Left lobe of liver (tissue), 2 donors: ENCODE measurements at places on chromosomes 12 and 14.

DNA sequence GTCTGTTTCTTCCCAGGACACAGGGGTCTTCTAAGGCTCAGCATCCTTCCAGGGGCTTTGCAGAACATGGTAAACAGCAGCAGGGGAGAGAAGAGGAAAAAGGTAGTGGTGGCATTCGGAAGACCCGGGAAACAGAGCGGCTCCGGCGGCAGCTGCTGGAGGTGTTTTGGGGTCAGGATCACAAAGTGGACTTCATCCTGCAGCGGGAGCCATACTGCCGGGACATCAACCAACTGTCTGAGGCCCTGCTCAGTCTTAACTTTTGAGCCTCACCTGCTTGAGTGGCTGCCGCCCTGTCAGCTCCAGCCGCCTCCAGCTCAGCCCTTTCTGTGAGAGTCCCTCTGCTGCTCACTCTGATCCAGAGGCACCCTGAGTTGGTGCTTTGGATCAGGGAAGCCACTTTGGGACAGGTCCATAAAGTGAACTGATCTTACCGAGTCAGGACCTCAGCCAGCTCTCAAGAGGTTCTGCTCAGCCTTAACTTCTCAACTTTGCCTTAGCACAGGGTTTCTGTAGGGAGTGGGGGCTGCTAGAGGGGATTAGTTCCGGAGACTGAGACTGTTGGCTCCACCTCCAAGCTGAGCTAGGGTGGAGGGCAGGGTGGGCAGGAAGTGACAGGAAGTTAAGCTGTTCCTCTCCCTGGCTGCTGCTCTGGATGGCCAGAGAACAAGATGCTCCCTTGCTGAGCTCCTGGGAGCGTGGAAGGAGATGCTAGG lies 5.4 kb downstream of the SDR39U1 start:
- DNase-seq = no peak

DNA sequence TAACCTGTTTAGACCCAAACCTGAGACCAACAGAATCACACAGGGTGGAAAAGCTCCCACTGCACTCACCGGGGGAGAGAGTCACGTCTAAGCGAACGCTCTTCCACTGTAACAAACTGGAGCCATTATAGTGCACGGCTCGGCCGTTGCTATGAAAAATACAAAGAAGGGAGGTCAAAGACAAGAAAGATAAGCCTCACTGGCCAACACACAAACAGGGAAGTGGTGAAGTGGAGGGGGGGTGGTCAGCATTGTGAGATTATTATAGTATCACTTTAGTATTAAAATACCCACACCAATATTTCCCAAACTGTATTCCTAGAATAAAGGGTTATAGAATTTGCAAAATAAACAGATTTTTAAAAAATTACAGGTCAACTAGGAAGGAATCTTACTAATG lies 90.9 kb downstream of the TRAFD1 start:
- no peak for DNase-seq

DNA sequence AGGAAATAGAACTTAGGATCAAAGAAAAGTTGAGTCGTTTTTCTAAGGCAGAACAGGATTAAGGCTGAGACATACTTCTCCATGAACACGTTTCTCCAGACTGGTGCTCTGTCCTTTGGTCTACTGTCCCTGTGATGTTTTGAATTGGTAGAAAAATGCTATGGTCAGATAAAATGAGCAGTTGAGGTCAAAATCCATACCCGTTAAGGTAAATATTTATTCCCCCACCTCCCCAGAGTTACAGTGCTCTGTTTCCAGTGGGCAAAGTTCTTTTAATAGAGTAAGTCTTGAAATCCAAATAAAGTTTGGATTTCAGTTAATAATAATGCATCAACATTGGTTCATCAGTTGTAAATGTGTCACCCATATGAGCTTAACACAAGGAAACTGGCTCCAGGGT lies 74.5 kb downstream of the PTHLH start:
- DNase-seq = no peak

DNA sequence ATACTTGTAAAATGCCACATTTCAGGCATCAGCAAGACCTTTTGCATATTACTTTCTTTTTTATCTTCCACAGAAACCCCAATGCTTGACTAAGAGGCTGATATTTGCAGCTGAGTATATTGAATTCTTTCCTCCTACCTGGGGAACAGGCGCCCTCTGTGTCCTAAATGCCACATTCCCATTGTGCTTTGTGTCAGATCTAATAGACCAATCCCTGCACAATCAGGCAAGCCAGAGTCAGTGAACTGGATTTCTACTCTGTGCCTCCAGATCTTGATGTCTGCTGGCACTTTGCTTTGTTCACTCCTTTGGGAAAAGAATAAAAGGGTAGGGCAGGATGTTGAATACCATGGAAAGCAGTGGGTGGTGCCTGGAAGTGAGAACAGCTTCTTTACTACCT lies 22.4 kb upstream of the TAS2R42 start:
- no peak for DNase-seq

DNA sequence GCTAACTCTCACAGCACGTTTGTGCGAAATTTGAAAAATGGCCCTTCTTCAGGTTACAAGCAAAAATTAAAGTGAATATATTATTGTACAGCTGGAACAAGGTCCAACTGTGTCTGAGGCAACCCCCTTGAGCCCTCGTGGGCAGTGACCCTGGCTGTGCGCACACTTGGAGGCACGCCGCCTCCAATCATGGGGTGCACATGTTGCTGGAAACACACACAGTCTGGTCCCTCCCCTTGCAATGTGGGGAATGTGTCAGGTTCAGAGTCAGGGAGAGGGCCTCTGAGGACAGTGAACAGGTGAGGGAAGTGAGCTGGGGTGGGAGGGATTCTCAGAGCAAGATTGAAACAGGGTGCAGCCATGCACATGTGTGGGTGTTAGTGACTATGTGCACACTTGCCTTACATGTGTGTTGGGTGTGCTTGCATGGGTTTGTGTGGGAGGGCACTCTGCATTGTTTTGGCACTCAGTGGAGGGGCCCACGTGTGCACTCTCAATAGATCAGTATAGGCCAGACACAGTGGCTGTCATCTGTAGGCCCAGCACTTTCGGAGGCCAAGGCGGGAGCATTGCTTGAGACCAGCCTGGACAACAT lies 9.6 kb downstream of the TSPAN9 start:
- DNase-seq = peak; percentile 85

- no peak for DNase-seq
Observed at GRCh38 chr12:18591473-18591872, 146.3 kb downstream of the PLCZ1 start.

DNA sequence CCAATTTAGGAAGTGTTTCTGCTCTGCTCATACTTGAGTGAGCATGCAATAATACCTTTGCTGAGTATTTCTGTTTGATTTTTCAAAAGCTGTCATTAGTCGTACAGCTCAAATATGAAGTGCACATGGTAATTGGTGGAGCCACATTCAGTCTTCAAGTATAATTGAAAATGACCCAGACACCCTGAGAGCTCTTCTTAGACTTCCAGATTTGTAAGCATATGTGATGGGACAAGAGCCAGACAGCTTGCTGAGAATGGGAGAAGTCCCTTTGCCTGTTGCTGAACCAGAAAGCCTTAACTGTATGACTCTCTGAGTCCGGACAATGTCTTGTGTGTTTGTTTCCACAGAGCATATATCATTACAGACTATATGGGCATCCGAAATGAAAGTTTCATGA lies 307.3 kb downstream of the TMEM117 start:
- no peak for DNase-seq

DNA sequence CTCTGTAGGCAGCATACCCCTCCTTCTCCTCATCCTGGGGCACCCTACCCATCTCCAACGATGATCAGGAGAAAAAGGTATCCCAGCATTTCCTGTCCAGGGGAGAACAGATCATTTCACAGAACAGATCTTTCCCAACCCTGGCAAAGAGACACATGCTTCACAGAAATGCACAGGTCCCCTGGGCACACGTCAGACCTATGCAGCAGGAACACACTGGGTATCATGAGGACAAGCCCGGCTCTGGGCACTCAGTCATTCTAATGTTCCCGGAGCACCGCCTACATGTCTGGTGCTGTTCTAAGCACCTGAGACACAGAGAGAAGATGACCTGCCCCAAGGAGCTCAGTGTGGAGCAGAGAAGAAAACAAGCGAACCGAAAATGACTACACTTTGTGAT lies 56.2 kb downstream of the ACTN1 start:
- DNase-seq = no peak

DNA sequence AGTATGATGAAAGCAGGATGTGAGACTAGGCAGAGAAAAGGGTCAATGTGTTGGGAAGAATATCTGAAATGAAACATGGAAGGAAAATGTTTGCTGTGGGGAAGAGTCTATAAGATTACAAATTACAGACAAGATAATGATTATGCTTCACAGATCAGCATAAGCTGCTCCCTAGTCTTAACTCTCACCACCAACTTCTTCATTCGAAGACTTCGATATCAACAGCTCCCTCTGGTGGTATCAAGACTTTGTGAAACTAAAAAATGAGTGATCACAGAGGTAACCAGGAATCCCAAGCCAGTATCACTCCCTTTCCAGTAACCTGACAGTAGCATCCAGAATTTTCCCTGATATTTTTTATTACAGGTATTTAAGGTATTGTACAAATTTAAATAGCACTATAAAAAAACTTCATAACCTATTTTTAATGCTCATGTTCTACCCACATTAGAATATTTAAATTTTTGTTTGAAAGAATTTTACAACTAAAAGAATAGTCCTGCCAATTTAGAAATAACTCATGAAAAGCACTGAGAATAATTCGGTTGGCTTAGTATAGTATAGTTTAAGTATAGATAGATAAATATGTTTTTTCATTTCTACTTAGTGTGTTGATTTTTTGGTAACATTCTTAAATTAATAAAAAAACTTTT lies 84.4 kb downstream of the C2CD5 start:
- DNase-seq = no peak

DNA sequence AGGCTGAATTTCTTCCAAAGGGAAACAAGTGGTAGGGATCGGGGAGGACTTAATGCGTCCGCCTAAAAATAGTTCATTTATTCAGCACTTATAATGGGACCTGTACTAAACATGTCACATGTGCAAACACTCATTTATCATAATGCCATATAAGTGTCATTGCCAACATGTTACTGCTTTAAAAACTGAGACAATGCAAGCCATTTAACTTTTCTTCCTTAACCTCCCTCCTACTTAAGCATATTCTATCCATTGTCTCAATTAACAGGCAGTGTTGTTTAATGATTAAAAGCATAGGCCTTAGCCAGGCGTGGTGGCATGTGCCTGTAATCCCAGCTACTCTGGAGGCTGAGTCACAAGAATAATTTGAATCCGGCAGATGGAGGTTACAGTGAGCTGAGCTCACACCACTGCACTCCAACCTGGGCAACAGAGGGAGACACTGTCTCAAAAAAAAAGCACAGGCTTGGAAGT lies 13.5 kb upstream of the SCFD1 start:
- DNase-seq = no peak

DNA sequence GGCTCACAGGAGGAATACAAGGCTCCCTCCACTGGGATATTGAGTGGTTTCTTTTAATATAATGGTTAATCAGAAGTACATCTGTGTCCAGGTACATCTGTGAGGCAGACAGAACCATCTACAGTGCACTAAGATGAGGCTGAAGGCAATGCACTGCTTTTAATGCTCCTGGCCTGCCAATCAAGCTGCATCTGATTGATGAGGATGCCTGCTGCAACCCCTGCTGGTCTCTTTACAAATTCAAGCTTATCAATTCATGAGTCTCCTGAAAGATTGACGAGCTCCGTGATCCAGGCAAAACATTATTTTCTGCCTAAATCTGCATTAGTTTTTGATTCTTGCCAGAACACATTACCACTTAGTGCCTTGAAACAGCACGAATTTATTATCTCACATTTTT lies 1139.1 kb downstream of the AACS start:
- no peak for DNase-seq

GRCh38 chr14:51868405-51868804 lies 8.0 kb downstream of the GNG2 start:
- no peak for DNase-seq

DNA sequence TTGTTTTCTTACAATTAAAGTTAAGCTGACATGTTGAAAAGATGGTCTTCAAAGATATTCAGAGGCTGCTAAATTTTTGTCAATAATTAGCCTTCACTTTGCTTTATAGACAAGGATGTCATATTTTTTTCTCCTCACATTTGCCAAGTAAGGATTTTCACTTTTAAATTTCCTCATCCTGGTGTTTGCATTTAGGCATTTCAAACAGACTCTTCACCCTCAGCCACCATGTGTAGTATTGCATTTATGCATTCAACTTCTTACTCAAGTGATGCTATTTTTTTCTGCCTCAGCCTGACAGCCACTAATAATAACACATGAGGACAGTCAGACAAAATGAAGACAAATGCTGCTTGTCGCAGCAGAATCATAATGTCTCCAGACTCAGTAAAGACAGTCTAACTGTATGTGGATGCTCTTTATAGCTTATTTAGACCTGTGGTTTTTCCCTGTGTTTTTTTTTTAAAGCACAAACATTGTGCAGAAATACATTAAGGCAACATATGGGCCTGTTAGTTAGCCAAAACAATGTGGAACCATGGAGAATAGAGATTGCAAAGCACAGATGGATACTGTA lies 481.5 kb downstream of the NPAS3 start:
- no peak for DNase-seq

- no peak for DNase-seq
Observed at GRCh38 chr14:57066463-57066862, 202.2 kb downstream of the EXOC5 start.

- DNase-seq = no peak
Observed at GRCh38 chr12:53456654-53457366, 4.9 kb downstream of the PCBP2 start.

GRCh38 chr14:95361373-95362137 lies 41.8 kb upstream of the CLMN start:
- peak; percentile 59 for DNase-seq

GRCh38 chr14:20093442-20093841 lies 17.1 kb upstream of the OR4K17 start:
- no peak for DNase-seq

- DNase-seq = no peak
Observed at GRCh38 chr12:116597886-116598285, 38.7 kb downstream of the MAP1LC3B2 start.

DNA sequence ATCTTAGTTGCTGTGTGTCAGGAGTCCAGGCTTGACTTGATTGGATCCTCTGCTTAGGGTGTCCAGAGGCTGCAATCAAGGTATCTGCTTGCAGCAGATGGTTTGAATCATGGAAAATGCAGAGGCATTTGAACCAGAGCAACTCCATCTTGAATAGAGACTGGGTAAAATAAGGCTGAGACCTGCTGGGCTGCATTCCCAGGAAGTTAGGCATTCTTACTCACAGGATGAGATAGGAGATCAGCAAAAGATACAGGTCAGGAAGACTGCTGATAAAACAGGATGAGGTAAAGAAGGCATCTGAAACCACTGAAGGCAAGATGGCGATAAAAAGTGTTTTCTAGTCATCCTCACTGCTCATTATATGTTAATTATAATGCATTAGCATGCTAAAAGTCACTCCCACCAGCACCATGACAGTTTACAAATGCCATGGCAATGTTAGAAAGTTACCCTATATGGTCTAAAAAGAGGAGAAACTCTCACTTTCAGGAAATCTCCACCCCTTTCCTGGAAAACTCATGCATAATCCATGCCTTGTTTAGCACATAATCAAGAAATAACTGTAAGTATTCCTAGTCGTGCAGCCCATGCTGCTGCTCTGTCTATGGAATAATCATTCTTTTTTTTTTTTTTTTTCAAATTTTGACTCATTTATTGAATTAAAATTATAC lies 218.3 kb upstream of the CPNE8 start:
- DNase-seq = no peak
